Omental fat pad (tissue), 4 donors: ENCODE measurements at places on chromosomes 2 and 18. TPM values are rescaled to one million over a fixed set of nuclear protein-coding genes. Genes with fewer than 3 reads are reported as not detected.

Gene TMEM247
- not detected for total RNA-seq

- DNase-seq, result peak; percentile 24
These were observed 954 bp downstream of the CCNT2 start for GRCh38 chr2:134919341-134920210.

DNA sequence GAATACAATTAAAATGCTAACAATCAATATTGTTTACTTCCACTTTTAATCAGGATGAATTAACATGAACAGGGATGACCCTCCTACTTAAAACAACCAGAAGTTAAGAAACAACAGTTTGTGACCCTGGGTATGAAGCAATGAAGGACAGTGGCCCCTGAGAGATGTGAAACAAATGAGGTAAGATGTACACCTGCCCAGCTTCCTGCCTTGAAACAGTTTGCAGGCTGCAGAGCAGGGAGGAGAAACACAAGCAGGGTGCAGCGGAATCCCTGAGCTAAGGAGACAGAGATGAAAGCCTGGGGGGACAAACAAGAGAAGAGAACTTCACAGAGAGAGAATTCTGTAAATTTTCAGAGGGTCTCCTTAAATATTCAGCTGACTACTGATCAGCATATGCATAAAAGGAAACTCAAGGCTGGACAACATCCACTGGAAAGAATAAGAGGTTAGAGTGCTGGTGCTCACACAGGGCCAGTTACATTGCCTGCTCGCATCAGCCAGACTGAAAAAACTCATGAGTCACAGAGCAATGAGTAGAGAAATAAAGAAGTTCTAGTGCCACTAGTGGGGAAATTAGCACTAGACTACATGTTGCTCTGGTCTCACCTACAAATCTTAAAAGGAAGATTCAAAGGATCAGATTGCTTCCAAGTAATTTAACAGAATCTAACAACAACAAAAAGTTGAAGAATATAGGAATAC lies 106.4 kb downstream of the PID1 start:
- no peak for DNase-seq

DNA sequence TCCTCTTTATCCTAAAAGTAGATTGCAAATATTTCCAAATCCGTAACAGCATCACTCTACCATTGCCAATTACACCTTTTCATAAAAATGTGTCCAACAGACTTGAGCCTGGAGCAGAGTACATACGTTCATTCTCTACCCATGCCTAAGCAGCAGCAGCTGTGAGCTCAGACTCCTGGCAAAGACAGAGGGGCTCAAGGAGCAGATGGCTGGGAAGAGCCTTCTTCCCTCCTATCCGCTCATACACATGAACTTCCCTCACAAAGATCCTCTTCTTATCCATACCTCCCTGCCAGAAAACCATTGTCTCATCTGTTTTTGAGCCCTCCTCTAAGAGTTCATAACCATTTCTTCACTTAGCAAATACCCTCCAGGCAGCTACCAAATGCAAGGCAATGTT lies 164.3 kb upstream of the ARL4C start:
- no peak for DNase-seq
